Hippocampal formation (tissue), 2 donors: ENCODE measurements at places on chromosomes 1 and 21.

DNA sequence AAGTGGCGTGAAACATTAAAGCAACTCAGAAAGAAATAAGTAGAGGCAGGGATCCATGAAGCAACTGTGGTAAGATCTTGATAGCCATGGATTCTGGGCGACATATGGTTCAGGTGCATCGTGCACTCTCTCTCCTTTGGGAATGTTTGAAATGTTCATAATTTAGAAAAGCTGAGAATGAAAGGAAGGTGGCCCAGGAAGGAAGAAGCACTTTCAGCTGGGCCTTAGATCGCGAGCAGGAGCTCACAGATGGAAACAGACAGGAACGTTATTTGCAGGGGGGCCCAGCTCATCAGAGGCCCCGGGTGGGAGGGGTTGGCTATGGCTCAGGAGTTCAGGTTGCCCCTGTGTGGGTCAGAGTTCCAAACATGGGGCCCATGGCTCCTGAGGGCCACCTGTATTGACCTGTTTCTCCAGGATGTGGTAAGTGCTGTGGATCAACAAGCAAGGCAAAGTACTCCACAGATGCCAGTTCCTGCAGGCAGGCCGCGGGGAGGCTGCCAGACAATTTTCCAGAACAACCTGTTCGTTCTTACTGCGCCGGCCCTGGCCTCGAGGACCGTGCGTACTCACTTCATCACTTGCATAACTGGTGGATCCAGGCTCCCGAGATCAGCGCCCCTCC is 253.2 kb downstream of the TOMM20 start:
- DNase-seq: no peak

- no peak for DNase-seq
These were observed 83.5 kb downstream of the RABGAP1L start for GRCh38 chr1:174242856-174243255.

GRCh38 chr1:100053119-100053518 is 79.6 kb downstream of the SASS6 start:
- no peak for DNase-seq

DNA sequence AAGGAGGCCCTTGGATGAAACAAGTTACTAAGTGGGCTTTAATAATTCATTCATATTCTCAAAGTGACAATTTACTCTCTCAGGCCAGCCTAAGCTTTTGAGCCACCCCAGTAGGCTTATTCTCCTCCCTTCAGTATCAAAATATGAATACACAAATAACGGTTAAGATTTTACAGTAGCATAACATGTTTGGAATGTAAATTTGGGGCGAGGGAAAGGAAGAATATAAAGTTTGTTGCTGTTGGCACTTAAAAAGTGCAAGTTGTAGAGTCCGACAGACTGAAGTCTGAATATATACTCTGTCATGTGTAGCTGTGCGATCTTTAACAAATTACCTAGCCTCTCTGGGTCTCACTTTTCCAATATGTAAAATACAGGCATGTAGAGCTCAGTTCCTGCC is 22.6 kb upstream of the MYSM1 start:
- DNase-seq: no peak

GRCh38 chr21:46622226-46622625 is 13.2 kb upstream of the PRMT2 start:
- DNase-seq: peak; percentile 93

GRCh38 chr1:19704247-19705113 is 39.8 kb downstream of the HTR6 start:
- DNase-seq: peak; percentile 58

GRCh38 chr1:218785928-218786327 is 387.8 kb upstream of the LYPLAL1 start:
- no peak for DNase-seq

GRCh38 chr1:208803011-208803811 is 559.0 kb upstream of the PLXNA2 start:
- DNase-seq: no peak

GRCh38 chr1:205593532-205593931 is 38.3 kb downstream of the ELK4 start:
- DNase-seq: no peak

- peak; percentile 65 for DNase-seq
These were observed 45.0 kb upstream of the KIRREL1 start for GRCh38 chr1:157948312-157949073.

- no peak for DNase-seq
These were observed 37.8 kb upstream of the S1PR1 start for GRCh38 chr1:101198842-101199636.

GRCh38 chr1:44907893-44908292 is 64.8 kb upstream of the PTCH2 start:
- DNase-seq: no peak

- DNase-seq: no peak
These were observed 13.0 kb upstream of the ASPM start for GRCh38 chr1:197159461-197159860.

- DNase-seq: no peak
These were observed 150.6 kb upstream of the UBE2U start for GRCh38 chr1:64052777-64053176.

GRCh38 chr1:221100611-221101010 is 221.4 kb downstream of the HLX start:
- no peak for DNase-seq

GRCh38 chr1:203338335-203339036 is 12.4 kb downstream of the FMOD start:
- peak; percentile 54 for DNase-seq

GRCh38 chr21:14952916-14953315 is 111.9 kb downstream of the NRIP1 start:
- DNase-seq: no peak

DNA sequence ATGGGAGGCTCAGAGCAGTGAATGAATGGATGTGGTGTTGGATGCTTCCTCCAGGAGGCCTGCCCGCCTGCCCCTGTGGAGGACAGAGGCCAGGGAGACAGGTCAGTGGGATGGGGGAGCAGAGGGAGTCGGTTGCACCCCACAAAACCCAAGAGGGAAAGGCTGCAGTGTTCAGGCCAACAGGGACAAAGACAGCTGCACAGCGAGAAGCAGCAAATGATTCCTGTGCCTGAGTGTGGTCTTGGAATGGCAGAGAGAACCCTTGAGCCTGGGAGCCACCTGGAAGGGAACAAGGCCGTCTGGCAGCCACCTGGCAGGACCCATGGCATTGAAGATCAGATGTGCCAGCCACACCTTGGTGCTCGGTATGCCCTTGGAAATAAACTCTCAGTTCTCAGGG is 8.1 kb downstream of the TFF3 start:
- DNase-seq: no peak

GRCh38 chr1:181482521-181483284 is 614 bp upstream of the CACNA1E start:
- DNase-seq: no peak

DNA sequence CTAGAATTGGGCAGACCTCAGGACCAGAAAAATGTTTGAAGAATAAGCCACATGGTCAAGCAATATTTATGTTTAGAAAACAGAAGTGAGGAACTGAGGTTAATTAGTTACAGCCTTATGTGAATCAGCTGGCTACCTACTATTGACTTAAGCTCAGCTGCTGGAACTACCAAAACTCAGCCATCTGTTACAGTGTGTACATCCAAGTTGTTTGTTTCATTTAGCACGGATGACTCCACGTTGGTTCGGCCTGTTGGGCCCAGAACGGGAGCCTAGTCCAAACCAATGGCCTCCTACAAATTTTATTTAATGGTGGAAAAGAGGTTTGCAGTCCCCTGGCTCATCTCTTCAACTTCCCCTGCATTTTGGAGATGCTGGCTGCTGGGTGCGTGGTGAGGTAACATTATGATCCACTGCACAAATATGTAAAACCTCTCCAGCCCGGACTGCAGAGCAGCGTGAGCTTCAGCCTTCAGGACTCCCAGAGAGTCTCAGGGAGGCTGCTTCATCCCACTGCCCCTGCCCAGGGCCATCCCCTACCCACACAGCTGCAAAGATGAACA is 143.4 kb downstream of the ZZZ3 start:
- no peak for DNase-seq

GRCh38 chr21:37700641-37701202 is 215.5 kb downstream of the KCNJ6 start:
- DNase-seq: peak; percentile 41

GRCh38 chr1:90724361-90724760 is 7.3 kb upstream of the BARHL2 start:
- no peak for DNase-seq

DNA sequence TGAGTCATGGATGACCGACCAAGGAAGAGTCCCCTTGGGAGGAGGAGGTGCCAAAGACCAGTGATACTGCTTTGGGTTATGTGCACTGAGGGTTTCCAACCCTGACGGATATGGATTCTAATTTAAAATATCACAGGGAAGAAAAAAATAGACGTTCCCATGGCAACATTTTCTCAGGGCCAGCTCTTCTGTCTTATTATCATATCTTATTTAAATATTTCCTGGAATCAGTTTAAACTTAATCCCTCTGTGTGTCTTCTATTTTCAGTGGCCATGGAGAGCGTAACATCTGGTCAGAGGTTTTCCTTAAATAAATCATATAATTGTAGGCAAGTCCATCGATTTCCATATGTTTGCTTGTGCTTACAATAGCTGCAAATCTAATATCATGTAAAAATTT is 205.4 kb upstream of the FMN2 start:
- no peak for DNase-seq

DNA sequence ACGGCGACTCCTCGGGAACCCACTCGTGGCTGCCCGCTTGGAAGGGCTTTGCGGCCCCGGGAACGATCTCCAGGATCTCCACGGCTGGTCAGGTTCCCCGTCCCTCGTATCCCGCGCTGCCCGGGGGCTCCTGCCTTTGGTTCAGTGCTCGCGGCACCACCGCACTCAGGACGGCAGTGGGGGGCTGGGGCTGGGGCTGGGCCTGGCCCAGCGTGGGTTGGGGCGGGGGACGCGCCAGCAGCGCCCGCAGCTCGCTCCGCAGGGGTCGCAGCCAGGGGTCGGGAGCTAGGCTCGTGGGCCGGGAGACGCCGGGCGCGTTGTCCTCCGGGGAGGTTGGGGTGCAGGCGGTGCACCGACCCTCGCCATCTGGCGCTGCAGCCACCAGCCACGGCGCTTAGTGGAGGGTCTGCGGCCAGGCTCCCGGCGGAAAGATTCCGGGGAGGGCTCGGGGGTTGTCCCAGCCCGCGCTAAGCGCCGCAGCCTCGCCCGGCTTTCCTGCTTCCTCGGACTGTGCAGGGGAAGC is 8.9 kb downstream of the SIM2 start:
- no peak for DNase-seq

DNA sequence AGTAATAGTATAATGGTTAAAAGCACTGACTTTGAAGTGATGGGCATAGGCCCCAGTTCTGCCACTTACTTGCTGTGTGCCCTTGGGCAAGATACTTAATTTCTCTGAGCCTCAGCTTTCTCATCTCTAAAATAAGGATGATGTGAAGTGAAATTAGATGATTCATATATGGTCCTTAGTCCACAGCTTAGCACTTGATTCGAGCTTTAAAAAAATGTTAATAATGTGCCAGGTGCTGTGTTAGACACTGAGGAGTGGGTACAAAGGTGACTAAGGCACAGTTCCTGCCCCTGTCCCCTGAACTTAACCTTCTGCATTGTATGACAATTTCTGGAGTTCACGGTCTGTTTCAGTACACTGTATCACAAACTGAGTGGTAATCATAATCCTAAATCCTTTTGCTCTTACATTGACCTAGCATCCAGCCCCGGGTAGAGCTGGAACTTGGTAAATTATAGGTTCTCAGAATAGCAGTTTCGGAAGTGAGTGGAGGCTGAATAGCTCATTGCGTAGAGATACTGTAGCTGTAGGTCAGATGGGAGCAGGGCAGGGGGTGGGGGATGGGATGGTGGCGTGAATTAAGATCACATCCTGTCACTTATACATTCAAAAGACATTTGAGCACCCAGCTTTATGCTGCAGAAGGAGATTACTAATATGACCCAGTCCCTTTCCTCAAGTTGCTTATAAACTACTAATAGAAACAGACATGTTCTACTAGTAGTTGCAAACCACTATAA is 1.5 kb downstream of the ZNF691 start:
- DNase-seq: no peak

- DNase-seq: peak; percentile 75
These were observed 40.4 kb downstream of the DAP3 start for GRCh38 chr1:155729031-155729898.

GRCh38 chr1:63784489-63785390 is 10.9 kb downstream of the ROR1 start:
- DNase-seq: no peak

DNA sequence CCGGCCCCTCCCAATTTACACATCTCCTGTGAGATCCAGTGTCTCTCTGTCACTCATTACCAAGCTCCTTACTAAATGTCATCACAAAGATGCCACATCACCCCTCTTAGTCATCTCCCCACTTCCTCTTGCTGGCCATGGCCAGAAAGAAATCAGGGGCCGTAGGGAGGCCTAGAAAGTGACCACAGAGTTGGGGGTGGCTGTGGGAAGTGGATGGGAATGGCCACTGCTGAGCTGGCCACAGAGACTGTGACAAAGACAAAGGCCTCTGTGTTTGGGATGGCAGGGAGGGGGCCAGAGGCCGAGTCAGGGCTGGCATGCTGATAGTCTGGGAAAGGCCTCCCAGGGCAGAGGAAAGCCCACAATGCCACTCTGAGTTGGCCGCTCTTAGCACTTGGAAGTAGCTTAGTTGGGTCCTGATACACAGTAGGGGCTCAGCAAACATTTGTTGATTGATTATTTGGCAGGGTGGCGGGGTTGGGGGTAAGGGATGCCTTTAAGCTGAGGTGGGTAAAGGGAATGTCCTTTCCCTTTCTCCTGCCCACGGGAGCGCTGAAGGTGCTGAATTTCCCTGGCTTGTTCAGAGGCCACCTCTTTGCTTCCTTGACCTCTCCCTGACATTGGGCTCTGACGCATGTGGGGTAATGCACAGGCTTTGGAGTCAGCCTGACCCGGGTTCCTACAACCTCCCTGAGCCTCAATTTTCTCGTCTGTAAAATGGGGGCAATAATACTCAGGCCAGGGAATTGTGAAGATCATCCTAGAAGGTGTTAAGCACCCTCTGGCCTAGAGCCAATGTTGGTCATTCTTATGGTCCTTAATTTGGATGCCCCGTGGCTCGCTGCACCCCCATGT is 13.2 kb downstream of the NAV1 start:
- DNase-seq: peak; percentile 89

- DNase-seq: no peak
These were observed 35.7 kb upstream of the OSBPL9 start for GRCh38 chr1:51581238-51581637.

- DNase-seq: peak; percentile 19
These were observed 361.5 kb upstream of the ZP4 start for GRCh38 chr1:238252033-238252802.

DNA sequence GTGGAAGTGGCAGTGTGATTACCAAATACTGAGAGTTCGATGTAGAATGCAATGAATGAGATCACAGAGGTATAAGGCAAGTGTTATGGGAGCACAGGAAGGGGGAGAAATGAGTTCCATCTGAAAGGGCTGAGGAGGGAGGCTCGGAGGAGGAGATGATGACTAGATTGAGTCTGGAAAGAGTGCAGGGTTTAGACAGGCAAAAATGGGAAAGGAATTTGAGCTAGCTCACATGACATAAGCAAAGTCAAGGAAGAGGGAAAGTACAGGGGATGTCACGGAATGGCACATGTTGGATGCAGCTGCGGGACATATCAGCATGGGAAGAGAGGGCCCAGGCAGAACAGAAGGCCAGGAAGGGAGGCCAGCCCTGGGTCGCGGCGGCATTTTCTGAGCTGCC is 132.7 kb downstream of the RUNX1 start:
- no peak for DNase-seq

- DNase-seq: no peak
These were observed 736.3 kb downstream of the LTN1 start for GRCh38 chr21:28256420-28256831.
